NCI-H1417 (cell line): ENCODE measurements at places on chromosomes 11 and 22.

DNA sequence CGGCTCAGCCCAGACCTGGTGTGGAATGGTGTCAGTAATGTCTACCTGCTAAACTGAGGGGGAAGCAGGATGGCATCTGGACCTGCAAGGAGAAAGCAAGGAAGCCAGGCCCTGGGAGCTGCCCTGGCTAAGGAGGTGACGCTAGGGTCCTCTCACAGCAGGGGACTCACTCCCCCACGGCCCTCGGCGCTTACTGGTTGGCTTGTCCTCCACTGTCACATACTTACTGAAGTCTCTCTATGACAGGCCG, 48.9 kb downstream of the TPBGL start:
- no peak for DNase-seq

DNA sequence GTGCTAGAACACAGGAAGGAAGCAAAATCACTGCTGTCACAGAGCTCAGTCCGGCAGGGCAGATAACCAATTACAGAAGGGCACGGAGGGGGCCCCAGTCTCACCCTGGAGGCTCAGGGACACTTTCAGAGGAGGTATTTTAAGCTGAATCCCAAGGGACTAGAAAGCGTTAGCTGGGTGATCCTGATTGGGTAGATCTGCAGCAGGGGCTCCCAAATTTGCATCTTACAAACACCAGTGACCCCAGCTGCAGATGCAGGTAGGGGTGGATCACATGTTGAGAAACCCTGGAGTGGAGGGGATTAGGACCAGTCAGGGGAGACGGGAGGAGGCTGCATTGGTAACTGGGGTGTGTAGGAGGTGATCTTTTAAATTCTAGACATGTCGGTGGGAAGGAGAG, 91.4 kb downstream of the CSNK2A3 start:
- DNase-seq = no peak

- no peak for DNase-seq
Measured at GRCh38 chr11:24513479-24514218, 16.8 kb downstream of the LUZP2 start.

DNA sequence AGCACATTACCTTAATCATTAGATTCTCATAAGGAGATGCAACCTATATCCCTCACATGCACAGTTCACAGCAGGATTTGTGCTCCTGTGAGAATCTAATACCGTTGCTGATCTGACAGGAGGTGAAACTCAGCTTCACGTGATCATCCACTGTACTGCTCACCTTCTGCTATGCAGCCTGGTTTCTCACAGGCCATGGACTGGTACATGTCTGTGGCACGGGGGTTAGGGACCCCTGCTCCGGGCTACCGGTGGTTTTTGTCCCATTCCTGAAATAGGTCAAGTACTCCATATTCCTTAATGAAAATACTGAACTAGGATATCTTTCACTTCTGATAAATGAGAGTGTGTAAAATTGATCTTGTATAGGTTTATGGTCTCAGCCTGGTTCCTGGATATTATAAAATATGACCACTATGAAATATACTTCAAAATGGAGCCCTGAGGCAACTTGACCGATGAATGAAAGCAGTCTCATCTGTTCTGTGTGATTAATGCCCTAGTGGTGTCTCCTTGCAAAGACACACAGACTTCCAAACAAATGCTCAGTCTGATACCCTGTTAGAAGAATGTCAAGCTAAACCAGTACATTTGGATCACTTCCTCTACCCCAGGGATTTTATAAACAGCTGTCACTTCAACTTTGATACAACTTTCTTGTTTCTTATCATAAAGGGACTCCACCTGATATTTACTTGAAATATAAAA, 492.9 kb upstream of the ANO3 start:
- no peak for DNase-seq

DNA sequence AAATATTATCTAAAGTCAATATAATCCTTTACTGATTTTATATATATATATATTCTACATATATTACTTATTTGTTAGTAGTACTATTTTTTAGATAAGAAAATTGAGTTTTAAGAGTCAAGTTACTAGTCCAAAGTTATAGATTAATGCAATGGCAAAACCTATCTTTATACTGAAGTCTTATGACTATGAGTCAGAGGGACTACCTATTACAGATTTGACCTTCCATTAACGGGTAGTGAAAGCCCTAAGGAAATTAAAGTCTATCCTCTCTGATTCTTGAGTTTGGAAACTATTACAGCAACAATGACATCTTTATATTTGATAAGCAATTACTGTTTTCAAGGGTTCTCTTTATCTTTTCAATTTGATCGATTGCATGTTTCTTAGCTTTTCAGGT, 315.8 kb downstream of the CASP12 start:
- DNase-seq = no peak

GRCh38 chr11:64251016-64251752, at the start of gene PLCB3:
Gene PLCB3 (plus strand): TSS chr11:64251530. CDS start chr11:64251650, 120 bp downstream.
- DNase-seq = peak; percentile 71

DNA sequence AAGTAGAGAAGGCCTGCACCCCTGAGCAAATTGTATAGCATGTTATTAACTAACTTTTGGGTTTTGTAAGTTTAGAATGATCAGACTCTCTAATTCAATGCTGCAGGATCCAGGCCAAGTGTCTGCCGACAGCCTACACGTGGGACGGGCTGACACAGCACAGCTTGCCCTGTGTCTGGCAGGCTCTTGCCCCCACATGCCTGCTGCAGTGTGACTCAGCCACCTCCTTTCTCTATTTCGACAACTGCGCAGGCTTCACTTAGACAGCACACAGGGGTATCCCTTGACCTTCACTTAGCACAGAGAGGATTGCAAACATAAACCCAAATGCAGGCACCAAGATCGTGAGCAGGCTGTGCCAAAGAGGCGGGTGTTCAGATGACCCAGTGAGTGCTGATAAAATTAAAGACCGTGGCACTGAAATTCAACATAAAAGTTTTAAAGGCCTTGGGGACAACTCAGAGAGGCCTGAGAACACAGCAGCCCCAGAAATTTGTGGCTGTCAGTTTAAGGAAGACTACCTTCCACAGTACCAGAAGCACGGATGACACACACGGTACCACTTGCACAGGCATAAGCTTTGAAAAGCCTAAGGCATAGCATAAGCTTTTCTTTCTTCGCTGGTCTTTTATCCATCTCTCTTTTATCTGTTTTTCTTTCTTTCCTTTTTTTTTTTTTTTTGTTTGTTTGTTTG, 37.8 kb downstream of the SCN3B start:
- no peak for DNase-seq

- DNase-seq = no peak
Measured at GRCh38 chr22:50481045-50481439, 301 bp upstream of the ADM2 start.

- DNase-seq = no peak
Measured at GRCh38 chr22:45007391-45008185, 2.2 kb downstream of the PHF21B start.
